8988T (cell line): ENCODE measurements at places on chromosomes 1 and 21.

GRCh38 chr1:97608272-97608671 lies 312.6 kb downstream of the DPYD start:
- no peak for DNase-seq

GRCh38 chr1:117674521-117675400 lies 68.9 kb downstream of the TENT5C start:
- no peak for DNase-seq

DNA sequence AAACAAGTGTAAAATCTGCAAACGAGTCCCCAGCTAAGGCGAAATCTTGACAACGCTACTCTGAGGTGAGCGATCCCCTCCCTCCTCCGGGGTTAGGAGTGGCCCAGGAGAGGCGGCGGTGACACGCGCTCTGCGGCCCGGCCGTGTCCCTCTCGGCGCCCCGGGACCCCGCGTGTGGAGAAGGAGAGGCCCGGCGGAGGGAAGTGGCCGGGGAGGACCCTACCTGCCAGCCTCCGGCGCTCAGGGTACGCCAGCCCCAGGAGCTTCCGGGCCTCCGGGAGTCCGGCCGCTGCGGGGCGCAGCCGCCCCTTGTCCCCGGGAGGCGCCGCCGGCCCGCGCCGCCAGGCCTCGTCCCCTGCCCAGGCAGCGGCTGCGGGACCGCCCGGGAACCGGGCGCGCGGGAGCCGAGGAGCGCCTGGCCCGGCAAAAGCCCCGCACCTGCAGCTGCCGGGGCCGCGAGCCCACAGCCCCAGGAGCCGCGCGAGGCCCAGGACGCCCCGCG lies 543 bp downstream of the ABCB10 start:
- DNase-seq: peak; percentile 50

DNA sequence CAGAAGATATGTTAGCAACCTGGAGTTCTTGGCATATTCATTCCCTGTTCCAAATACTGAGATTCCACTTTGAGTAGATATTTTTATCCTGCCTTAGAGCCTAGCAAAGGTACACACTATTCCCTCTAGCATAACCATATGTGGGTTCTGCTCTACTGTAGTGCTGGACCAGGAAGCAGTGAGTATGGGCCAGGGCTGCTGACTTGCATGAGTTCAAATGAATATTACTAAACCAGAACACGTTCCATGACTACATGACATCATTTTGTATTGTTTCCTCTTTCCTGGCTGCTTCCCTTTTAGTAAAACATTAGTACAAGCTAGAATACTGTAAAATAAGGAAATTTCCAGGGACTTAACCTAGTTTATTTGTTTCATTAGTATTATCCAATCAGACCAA lies 41.1 kb downstream of the TNFSF18 start:
- DNase-seq: no peak

DNA sequence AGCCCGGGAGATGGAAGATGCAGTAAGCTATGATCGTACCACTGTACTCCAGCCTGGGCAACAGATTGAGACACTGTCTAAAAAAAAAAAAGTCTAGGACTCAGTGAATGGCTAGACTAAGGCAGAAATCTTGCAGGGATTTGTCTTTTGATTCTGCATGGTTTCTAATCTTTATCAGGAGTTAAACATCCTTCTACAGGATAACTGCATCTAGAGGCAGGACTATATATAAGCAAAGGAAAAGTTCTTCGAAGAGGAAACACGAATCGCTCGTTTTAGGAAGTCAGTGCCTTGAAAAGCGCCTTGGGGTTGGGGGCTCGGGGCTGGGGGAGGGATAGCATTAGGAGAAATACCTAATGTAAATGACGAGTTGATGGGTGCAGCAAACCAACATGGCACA lies 602 bp upstream of the UFC1 start:
- DNase-seq: no peak

DNA sequence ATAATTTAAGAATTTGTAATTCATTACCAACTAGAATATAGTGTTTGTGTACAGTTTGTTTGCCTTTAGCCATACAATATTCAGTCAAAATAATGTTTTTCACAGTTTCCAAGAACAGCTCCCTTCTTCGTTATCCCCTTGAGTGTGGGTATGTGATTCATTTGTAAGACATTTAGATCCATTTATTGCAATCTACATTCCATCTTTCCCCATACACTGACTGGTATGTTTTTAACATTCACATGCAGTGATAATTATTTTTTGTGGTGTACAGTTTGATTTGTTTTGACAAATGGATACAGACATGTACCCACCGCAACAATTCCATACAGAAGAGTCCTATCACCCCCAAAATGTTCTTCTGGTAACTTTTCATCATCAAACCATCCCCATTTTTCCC lies 589.1 kb upstream of the ADAMTS5 start:
- no peak for DNase-seq

DNA sequence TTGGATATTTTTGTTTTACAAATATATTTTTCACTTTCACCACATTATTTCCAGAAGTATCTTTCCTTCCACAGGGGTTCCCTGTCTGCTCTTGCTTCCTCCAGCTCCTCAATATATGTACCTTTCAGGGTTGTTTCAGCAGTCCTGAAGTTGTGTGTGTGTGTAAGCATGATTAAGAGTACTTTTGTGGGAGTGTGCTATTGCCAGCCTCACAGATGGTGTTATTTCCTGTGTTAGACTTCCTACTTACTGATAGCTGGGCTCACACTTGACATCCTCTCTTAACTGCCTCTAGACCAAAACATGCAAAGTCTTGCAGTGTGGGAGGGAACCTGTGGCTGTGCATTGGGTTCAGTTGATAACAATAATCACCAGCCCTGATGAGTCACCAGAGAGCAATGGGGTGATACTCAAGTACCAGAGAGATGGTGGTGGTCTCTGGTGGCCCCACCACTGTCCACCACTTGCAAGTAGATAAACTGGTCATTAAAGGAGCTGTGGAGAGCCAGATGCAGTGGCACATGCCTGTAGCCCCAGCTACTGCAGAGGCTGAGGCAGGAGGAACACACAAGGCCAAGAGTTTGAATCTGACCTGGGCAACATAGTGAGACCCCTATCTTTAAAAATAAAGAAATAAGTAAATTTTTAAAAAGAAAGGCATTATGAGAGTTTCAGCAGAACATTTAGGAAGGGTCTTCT lies 126.7 kb downstream of the NR5A2 start:
- no peak for DNase-seq

DNA sequence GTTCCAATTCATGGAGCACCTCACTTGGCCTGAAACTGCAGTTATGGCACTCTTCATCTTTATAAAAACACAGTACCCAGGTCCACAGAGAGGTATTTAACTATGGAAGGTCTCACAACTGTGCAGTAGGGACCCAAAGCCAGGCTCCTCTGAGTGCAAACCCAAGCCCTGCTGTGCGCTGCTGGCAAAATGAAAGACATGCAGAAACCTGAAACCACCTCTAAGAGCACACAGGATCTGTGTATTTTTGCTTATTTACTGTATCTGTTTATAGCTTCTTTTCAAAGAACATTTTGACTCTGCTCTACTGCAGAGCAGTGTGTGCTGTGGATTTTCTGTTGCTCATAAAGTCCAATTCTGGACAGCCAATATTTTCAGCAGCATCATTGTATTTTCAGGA lies 166.6 kb downstream of the DSCAM start:
- no peak for DNase-seq

DNA sequence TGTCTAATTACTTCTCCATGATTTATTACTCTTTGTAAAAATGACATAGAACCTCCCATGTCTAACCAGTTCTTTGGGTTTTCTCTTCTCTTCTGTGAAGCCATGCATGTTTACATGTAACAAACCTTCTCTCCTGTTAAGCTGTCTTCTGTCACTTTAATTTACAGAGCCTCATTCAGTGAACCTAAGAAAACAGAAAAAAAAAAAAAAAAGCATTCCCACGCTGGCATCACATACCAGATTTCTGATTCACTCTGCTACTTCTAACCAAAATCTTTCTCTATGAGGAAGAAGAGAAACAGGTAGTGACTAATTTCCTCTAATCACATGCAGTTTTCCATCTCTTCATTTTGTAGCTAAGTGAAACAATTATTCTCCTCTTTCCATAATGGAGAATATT lies 141.4 kb upstream of the CXADR start:
- no peak for DNase-seq

GRCh38 chr1:226363801-226364513 lies 43.9 kb downstream of the PARP1 start:
- DNase-seq: no peak

GRCh38 chr1:165129568-165130164 lies 226.8 kb downstream of the LMX1A start:
- no peak for DNase-seq

- DNase-seq: no peak
Measured at GRCh38 chr21:16634515-16634914, 878.3 kb upstream of the CXADR start.

DNA sequence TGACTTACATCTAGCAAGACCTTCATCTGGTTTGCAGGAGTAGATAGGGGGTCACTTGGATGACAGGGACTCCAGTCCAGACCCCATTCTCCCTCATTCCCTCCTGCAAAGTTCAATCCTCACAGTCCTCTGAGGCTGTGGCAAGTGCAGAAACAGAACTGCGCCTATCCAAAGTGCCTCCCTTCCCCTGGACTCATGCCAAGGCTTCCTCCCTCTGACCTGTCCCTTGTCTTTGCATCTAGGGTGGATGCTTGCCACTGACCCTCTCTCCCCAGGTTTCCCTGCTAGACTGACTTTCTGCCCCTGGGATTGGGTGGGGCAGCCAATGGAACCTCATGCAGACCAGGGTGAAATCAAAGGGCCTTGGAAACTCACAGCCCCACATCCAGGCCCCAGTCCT lies 18.7 kb downstream of the PRAMEF1 start:
- no peak for DNase-seq

- DNase-seq: no peak
Measured at GRCh38 chr1:198108636-198109370, 48.0 kb upstream of the NEK7 start.
